ENCODE measurements at places on chromosomes 7 and 10.

DNA sequence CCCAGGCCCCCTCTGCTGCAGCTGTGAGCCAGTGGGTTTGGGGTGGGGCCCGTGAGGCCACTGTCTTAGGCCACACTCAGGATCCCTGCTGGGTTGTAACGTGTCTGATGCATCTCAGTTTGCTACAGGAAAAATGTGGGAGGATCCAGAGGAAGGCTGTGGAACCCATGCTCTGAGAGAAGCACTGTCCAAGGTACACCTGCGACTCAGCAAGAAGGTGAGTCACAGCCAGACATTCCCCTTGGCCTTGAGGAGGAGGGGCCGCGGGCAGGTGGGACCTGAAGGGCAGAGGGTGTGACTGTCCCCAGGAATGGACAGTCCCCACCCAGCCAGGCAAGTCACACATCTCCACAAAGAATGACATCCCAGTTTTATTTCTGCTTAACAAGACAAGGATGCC, 27.8 kb upstream of the C10orf120 start:
- DNase-seq = no peak

DNA sequence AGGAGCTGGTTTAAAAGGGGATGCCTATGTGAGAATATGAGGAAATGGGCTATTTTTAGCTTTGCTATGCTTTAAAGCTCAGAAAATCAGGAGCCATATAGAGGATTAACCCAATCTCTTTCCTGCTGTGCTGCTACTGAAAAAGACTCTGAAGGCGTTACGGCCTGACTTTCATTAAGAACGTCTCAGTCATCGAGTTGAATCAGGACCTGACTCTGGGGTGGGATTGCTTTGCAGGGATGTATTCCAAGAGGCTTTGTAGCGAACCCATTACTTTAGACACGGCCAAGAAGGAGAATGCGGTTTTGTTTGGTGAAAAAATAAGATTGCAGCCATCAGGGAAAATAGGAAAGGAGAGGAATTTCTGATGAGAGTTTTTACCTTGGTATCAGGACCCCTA, 426.9 kb downstream of the CCSER2 start:
- DNase-seq = no peak

DNA sequence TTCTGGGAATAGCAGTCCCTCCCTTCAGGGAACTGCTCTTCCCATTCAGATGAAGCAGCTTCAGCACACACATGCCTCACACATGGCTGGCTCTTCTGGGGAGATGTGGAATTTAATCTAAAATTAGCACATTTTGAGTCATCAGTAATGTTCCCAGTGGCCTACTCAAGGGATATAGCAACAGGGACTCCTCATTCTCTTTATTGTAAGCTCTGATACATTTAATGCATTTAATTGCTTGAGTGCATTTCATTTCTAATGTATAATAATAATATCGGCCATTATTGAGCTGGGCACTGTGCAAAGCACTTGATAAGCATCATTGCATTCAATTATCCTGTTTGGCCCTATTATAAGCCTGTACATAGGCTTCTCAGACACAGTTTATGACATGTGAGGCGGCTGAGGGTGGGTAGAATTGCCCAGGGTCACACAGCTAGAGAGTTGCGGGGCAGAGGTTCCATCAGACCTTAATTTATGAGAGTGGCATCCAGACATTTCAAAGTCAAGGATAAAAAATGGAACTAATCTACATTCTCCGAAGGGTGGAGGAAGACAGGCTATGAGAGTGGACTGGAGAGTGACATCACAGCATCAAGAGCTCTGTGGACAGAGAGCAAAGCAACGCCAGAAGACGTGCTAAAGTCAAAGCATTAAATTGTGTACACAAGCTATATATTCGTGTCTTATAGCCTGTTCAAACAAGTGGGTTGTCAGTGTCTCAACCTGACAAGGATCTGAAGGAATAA, 76.8 kb downstream of the LANCL2 start:
- no peak for DNase-seq

DNA sequence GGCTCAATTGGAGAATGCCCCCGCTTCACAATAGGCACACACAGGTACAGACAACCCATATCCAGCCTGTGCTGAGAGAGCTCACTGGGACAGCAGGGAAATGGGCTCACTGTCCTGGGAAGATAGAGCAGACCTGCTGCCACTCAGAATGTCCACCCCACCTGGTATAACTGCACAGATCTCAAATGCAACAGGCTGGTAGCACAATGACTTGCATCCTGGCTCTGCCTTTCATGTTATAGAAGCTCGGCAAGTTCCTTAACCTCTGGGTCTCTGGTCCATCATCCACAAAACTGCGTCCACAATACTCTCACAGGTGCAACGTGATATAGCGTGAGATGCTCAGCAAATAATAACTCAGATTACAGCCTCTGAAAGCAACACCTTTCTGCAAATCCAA, 295.4 kb downstream of the GRID1 start:
- DNase-seq = no peak

DNA sequence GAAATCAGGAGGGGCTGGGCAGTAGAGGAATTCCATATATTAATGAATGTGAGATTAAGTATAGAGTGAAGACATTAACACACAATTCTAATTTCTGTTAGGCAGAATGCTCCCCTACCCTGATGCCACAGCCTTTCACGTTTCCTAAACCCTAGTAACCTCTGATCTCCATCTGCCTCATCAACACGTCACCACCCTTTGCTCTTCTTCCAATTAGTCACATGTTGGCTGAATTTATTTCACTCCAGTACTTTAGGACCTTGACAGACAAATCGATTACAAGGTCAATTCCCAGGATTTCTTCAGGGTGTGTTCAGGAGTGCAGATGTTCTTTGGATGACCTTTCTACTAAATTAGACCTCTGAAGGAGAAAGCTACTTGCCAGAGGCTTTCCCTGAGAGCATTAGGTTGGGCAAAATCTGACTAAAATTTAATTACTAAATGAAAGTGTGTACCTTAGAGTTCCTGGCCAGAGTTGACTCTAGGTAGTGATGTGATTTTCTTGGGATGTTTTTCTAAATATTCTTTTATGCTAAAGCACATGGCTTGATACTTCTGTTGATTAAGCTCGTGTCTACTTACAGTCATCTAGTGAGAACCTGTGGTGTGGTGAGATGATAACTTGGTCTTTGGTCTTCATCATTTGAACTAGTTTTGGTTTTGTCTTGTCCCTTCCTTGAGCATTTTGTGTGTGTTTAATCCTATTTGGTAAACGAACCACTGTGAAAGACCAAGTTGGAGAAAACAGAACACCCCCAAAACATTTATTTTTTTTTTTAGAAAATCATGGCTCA, 12.7 kb downstream of the AGR2 start:
- DNase-seq = no peak

DNA sequence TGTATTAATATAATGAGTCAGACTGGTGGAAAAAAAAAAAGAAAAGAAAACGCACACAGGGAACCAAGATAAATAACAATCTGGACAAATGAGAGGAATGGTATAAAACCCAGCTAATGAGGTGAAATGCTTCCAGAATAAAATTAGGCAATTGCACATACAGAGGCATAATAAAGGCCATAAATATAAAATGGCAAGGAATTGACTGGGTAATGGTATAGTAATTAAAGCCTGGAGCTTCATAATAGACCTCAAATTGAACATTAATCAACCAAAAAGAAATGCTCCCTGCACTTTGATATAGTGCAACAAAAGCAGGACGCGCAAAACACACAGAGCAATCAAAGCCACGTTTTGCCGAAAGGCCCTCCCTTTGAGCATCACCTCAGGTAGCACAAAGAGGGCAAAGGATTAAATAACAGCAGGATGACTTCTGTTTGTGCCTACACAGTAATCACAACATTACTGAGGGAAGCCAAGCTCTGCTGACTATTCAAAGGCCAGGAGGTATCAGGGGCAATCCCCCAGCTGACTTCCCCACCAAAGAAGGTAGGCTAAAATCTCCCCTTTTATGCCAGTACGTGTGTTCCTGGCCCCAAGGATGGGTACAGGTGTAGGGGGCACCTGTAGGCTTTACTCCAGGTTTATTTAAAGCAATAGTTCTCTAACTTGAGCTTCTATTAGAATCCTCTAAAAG, 343.7 kb downstream of the ELMO1 start:
- DNase-seq = no peak

GRCh38 chr10:130579913-130580312, 443.7 kb downstream of the GLRX3 start:
- no peak for DNase-seq

GRCh38 chr7:140153666-140154161, 23.1 kb downstream of the KDM7A start:
- DNase-seq = no peak

DNA sequence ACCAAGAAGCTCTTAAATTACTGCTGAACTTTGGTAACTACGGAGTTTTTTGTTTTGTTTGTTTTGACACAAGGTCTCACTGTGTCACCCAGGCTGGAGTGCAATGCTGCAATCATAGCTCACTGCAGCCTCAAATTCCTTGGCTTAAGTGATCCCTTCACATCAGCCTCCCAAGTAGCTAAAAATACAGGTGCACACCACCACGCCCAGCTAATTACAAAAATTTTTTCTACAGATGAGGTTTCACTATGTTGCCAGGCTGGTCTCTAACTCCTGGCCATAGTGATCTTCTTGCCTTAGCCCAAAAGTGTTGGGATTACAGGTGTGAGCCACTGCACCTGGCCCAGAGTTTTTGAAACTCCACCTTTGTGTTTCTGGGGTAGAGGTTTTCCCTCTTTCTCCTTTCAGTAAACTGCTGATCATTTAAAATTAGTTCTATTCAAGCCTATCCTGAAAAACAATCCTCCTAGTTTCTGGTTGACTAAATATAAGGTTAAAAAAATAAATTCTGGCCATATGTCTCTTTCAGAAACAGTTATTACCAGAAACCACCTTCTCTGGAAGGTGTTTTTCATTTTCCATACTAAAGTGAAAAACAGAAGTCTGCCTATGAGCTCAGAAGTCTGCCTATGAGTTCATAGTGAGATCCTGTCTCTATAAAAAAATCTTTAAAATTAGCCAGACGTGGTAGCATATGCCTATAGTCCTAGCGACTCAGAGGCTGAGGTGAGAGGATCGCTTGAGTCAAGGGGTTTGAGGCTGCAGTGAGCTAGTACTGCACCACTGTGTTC, 63.9 kb downstream of the VOPP1 start:
- no peak for DNase-seq

DNA sequence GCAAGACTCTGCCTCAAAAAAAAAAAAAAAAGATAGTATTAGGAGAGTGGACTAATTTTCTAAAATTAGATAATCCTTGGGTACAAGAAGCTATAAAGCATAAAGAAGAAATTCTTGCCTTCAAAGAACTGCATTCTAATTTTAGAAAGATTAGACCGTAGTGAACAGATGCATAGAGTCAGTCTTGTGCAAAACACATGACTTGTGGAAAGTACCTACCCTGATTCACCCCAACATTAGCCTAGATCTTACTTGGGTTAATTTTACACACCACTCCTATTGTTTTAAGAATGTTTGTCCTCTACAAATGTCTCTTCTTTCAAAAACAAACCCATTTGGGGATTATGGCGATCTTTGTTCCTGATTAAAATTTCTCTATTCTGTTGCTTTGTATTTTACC, 38.9 kb upstream of the SP8 start:
- no peak for DNase-seq

GRCh38 chr7:11709196-11709595, 122.8 kb downstream of the THSD7A start:
- DNase-seq = no peak

DNA sequence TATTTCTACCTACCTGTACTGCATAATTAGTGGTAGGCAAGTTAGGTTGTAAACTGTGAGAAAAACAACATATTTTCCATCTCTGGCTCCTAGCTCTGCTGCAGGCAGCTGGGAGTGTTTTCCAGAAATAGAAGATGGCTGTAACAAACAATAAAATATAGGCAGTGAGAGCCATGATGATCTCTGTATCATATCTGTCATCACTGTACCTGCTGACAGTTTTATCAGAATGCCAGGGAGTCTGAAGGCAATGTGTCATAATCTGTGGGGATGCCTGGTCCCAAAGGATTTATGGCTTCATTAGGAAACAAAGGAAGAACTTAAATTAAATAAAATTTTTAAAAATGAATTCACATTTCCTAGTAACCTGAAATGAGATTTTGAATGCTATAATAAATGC, 160.9 kb upstream of the SMIM30 start:
- no peak for DNase-seq

DNA sequence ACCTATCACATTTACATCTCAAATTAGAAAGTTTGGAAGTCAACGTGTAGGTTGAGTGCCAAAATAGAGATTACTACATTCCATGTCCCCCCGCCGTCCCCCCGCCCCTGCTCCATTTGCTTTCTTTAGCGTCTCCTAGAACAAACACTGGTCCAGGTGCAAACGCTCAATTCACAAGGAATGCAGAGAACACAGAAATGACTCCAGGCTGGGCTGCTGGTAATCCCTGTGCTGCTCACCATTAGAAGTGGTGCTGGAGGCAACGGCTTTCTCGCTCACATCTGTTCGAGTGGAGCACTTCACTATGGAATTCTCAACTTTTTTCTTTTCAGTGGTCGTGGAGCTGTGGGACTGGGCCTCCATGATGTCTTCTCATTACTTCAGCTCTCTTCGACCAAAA, 14.1 kb downstream of the GLI3 start:
- no peak for DNase-seq

DNA sequence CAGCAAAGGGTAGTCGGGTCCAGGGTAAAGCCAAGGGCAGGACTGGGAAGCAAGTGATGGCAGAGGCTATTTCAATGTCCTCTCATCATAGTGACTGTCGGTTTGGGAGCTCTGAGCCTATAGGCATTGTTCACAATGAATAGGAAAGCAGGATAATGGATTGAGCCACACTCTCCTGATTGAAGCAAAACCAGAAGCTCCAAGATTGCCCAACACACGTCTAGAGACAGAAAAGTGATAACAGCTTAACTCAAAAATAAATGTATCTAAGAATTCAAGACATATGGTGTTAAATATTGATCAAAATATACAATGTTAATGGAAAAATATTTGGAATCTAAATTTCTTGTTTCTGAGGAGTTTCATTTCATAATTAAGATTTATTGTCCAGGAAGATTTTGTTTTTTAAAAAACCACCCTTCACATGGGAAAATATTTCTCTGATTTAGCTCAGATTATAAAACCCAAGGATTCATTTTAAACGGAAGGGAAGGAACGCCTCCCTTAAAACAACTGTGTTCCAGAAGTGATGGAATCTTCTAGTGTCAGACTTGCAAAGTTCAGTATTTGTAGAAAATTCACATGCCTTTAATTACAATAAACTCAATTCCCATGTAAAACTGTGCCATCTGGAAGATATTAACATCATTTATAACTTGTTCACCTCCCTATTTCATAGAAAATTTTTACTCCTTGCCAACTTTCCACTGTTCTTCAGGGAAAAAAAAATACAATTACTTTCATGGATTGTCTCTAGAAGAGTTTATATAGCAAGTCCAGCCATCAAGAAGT, 54.5 kb downstream of the NRP1 start:
- DNase-seq = no peak

- no peak for DNase-seq
Observed at GRCh38 chr10:75708060-75708459, 276.6 kb downstream of the LRMDA start.
